ENCODE measurements at places on chromosomes 16 and 17.

DNA sequence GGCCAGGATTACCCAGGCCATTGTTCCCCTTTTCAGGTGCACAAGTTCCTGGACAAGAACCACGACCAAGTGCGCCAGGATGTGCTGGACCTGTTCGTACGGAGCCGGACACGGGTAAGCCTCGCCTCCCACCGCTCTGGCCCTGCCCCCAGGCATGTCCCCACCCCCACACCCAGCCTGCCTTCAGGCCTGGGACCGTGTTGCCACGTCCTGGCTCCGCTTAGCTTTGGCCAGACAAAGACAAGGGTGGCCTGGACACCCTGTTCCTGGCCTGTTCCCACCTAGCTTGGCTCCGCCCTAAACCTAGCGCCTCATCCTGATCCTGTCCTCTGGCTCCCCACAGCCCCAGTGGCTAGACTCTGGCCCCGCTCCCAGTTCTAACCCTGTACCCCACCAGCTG lies 30.9 kb downstream of the MYO15A start:
- DNase-seq = no peak

GRCh38 chr17:6554871-6555330 lies 1.5 kb downstream of the PITPNM3 start:
- DNase-seq = no peak

DNA sequence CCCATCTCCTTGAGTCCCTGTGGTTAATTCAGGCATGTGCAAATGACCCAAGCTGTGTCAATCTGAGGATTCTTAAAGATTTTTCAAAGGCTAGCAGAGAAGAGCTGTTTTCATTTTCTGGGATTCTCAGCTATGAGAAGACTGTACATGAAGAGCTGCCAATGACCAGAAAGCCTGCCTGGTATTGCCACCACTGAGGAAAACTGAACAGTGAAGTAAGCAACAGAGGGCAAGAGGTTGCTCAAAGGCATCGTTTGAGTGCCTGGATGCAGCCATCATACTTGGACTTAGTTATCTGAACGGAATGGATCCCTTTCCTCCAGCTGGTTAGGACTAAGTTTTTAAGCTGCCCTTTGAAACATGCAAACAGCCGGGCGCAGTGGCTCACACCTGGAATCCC lies 38.4 kb downstream of the FAM20A start:
- DNase-seq = no peak

- DNase-seq = no peak
Observed at GRCh38 chr16:50733468-50733867, 8.4 kb upstream of the CYLD start.

- no peak for DNase-seq
Observed at GRCh38 chr17:70353408-70354092, 184.2 kb downstream of the KCNJ2 start.

GRCh38 chr17:343875-344752 lies 8.5 kb downstream of the RPH3AL start:
- DNase-seq = no peak

DNA sequence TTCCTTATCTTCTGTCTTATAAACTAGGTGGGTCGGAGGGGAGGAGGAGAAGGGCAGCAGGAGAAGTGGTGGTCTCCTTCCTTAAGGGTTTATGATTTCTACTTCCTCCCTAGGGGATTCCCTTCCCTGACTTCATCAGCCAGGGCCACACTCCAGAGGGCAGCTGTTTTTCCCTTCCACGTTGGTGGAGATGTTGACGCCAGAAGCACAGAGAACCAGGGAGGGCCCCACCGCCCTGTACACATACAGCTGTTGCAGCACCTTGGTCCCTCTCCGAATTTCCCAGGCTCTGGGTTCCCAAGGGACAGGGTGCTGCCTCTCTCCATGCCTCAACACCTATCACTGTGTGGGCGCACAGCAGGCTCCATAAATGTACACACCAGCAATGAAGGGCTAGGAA lies 5.6 kb upstream of the SLC6A4 start:
- DNase-seq = no peak

DNA sequence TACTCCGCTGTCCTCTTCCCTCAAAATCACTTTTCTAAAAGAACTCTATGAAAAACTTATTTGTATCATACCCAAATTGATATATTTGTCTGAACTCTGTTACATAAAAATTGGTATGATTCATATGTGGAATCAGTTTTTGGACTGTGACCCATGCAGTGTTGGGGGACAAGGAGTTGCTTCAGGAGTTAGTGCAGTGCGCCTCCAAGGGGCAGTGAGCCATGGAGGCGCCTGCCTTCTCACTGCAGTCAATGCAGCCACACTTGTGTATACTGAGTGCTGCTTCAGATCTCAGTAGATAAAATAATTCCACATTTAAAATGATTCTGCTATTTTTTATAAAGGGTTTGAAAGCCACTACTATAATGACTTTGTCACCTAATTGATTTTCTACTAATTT lies 32.5 kb downstream of the DGKE start:
- peak; percentile 8 for DNase-seq

- DNase-seq = no peak
Observed at GRCh38 chr16:4152267-4152666, 36.0 kb upstream of the ADCY9 start.

- DNase-seq = no peak
Observed at GRCh38 chr17:79546386-79546785, 64.5 kb downstream of the RBFOX3 start.

- DNase-seq = no peak
Observed at GRCh38 chr16:28297784-28298510, 5.6 kb downstream of the SBK1 start.

- DNase-seq = no peak
Observed at GRCh38 chr16:51535591-51535990, 384.5 kb upstream of the SALL1 start.

Data from choroid plexus epithelial cell (primary cell).